ENCODE measurements at places on chromosomes 1 and 21.

DNA sequence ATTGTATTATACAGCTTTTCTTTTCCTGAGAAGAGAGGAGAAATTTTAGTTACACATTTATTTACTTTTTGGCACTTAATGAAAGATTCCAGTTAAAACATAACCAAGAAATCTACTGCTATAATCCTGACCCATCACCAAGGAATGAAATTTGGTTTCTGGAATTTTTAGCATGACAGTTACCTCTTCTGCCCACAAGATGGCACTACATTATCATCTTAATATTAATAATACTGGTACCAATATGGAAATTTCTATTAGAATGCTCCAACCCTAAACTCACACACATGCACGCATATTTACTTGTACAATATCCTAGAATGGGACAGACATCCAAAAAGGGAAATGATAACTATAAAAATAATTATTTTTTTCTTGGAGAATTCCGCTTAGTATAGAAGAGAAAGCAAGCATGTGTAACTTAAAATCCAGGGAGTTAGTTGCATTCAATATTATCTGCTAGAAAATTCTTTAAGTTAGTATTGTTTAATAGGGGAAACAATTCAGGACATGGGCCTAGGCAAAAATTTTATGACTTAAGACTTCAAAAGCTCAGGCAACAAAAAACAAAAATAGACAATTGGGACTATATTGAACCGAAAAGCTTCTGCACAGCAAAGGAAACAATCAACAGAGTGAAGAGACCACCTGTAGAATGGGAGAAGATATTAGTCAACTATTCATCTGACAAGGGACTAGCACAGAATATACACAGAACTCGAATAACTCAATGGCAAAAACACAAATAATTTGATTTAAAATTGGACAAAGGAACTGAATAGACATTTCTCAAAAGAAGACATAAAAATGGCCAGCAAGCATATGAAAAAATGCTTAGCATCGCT lies 37.4 kb downstream of the MAP3K21 start:
- no peak for DNase-seq

- DNase-seq = no peak
Observed at GRCh38 chr1:52360595-52360968, 5.4 kb downstream of the CC2D1B start.

DNA sequence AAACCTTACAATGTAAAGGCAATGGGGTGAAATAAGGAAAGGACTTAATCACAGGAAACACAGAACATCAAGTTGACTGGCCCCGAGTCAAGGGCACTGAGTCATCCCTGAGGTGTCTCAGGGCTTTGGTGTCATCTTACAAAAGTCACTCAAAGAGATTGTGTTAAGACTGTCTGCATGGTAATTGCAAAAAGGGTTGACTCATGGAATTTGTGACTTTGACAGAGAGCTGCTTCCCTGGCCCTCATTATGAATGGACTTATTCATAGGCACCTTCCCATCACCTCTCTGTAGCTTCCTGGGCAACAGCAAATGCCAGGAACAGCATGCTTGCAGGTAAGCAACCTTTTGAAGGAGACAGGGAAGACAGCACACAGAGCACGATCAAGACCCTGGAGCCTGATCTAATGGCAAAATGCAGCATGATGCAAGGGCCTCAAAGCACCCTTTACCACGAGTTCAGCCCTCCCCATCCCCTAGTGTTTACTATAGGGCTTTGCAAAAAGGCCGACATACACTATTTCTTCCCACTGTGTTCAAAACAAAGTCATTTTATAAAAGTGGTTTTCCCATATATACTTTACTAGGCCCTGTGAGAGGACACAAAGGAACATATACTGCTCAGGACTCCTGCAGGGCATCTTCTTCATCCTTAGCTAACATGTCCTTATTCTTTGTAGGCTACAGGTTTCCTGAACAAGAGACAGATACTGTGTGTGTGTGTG lies 17.1 kb downstream of the ZP4 start:
- no peak for DNase-seq

GRCh38 chr1:182389619-182390047 lies 2.0 kb downstream of the GLUL start:
- DNase-seq = peak; percentile 59

DNA sequence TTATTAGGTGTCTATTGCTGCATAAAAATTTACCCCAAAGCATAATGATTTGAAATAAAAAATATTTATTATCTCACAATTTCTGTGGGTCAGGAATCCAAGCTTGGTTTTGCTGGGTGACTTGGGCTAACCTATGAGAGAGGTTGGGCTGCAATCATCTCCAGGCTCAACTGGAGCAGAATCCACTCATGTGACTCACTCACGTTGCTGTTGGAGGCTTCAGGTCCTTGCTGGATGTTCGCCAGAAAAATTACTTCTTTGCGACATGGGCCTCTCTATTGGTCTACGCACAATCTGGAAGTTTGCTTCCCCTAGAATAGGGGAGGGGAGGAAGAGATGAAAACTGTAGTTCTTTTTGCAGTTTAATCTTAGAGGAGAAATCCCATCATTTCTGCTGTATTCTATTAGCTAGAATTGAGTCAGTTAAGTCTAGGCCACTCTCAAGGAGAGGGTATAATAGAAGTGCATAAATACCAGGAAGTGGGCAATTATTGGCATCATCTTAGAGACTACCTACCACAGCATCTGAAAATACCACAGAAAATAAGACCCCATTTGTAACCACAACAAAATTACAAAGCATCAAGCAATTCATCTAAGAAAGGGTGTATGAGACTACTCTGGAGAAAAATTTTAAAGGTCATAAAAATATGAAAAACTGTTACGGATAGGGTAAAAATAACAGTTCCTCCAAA lies 5.7 kb upstream of the FASLG start:
- no peak for DNase-seq

DNA sequence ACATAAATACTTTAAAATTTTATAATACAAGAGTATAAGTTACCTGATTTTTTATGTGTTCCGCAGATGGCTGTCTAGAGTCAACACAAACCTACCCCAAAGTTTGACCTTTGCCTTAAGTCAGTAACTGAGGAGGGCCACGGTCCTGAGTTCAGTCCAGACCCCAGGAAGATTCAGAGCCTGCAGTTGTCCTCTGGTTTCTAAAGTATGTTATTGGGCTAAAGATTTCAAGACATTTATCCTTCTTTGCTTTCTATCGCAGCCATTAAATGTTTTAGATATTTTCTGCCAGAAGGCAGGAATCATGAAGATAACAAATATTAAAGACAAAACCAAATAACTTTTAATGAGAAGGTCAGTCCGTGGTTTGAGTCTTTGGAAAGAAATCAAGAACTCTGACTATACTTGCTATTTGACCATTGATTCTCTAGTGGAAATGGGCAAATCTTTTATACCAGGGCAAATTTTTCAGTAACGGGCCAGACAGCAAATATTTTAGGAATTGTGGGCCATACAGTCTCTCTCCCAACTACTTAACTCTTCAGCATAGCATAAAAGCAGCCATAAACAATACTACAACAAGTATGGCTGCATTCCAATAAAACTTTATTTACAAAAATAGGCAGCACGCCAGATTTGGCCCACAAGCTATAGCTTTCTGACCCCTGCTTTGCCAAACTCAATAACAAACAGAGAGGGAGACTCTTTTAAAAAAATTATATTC lies 38.0 kb upstream of the HAO2 start:
- no peak for DNase-seq

GRCh38 chr1:198780376-198780775 lies 141.5 kb downstream of the PTPRC start:
- DNase-seq = no peak

GRCh38 chr1:174337000-174337681 lies 110.6 kb upstream of the GPR52 start:
- no peak for DNase-seq

- no peak for DNase-seq
Observed at GRCh38 chr1:57109883-57110282, 144.1 kb upstream of the C8B start.

DNA sequence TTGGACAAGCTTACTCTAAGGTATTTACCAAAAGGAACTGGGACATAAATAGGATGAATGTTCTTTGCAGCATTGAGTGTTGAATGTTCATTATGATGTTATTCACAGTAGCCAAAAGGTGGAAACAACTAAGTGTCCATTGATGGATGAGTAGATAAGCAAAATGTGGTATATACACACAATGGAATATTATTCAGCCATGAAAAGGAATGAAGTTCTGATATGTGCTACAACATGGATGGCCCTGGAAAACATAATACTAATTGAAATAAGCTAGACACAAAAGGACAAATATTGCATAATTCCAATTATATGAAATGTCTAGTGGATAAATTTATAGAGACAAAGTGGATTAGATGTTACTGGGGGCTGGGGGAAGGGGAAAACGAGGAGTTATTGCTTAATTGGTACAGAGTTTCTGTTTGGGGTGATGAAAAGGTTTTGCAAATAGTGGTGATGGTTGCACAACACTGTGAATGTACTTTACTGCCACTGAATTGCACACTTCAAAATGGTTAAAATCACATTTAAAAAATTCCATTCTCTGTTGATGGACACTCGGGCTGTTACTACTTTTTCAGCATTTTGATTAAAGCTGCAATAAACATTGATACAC lies 2.9 kb downstream of the MTARC1 start:
- no peak for DNase-seq

GRCh38 chr1:89884718-89885596 lies 64.1 kb downstream of the LRRC8D start:
- no peak for DNase-seq

GRCh38 chr1:41537788-41538351 lies 53.4 kb upstream of the EDN2 start:
- peak; percentile 25 for DNase-seq

DNA sequence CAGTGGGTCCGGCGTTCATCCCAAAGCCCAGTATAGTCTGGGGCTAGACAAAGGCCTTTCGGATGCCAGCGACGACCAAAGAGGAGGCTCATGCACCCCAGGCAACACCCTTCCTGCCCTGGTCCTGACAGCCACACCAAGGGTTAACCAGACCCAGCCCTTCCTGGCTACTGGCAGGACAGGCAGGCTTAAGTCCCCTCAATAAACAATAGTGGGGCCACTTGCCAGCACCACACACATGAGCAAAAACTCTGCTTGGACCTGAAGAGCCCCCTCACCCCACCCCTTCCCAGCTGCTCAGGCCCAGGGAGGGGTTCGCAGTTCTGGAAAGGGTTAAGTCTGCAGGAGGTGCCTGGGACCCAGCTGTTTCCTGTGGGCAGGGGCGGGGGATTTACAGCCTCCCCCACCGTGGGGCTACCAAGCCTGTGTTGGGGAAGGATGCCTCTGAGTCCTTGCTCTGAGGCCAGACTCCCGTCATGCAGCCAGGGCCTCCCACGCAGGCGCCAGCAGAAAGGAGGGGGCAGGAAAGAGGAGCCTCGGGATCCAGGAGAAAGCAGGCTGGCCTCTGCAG lies 18.2 kb downstream of the PHLDA3 start:
- no peak for DNase-seq

DNA sequence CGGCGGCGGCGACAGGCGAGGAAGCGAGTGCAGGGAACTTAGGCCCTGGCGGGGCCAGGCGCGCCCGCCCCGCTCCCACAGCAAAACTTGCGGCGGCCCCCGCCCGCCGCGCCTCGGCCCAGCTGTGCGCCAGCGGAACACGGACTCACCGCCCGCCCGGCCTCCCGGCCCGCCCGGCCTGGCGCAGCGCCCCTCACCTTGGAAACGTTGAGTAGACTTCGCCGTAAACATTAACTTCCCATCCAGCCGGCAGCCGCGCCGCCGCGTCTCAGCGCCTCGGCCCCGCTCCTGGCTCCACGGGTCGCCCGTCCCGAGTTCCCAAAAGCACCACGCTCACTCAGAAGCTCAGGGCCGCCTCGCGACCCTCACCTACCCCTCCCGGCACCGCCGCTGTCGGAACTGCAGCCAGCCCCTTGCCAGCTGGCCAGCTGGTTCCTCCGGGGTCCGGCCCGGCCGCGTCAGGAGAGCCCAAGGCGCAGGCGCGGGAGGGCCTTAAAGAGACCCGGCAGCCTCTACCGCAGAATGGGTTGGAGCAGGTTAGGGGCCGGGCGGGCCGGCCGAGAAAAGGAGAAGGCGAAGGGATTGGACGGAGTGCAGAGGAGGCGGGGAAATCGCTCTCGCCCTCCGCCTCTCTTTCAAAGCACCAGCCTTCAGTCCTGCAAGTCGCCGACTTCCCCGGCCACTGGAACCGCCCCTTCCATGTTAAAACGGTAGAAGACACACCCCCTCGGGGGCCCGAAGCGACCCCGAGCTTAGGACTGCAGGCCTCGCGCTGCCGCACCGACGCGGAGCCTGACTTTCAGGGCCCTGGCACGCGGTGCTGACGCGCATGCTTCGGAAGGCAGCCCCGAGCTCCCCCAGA lies at the start of gene EVI5:
EVI5 (minus strand) TSS at position 470 of the 862 bp plus-strand sequence. CDS start 48,562 bp downstream, outside the sequence.
- DNase-seq = peak; percentile 89

DNA sequence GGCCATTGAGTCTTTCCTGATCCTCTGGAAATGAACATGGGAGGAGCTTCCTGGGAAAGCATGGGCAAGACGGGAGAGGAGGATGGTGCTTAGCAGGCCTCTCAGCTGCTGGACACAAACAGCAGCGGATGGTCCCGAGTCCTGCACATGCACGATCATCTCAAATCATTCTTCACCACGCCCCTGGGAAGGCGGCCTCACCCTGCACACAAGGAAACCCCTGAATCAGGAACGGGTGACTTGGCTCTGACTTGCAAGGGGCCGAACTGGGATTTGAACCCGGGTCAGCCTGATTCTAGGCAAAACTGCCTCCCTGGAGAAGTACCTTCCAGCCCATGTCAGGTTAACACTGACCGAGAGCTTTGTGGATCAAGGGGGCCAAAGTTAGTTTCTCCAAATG lies 134.8 kb upstream of the WNT4 start:
- DNase-seq = no peak

- no peak for DNase-seq
Observed at GRCh38 chr1:18300376-18300775, 180.4 kb upstream of the KLHDC7A start.

- DNase-seq = no peak
Observed at GRCh38 chr1:112954017-112954650, 1.9 kb downstream of the SLC16A1 start.

DNA sequence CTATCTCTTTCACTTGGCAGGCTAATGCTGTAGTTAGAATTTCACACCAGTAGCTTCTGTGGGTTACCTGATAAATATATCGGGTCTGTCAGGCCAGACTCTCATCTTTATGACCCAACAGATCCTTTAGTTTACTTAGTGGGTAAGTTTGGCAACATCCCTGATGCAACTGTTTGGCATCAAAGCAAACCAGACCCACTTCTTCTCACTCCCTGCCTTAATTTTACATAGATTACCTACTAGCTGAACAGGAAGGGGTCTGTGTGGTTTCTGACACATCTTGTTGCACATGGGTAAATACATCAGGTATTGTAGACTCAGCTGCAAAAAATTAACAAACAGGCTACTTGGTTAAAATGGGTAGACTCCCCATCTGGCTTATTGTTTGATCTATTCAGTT lies 3.2 kb upstream of the GUK1 start:
- DNase-seq = no peak

DNA sequence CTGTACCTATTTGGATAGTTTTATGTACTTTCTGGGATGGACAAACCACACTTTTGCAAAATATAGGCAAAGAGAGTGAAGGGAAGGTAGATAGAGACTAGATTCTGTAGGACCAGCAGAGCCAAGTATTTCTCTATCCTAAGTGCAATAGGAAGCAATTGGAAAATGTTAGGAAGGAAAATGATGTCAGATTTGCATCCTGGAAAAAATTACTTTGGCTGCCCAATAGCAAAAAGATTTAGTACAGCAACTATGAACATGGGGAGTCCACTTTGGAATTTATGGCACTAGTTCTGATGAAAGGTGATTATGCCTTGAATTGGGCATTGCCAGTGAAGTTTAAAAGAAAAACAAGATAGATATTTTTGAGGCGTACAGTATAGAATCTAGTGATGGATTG lies 50.7 kb upstream of the CACYBP start:
- DNase-seq = no peak

- no peak for DNase-seq
Observed at GRCh38 chr21:44462086-44462833, 7.0 kb downstream of the LRRC3 start.

Measured in breast epithelium (tissue), 4 donors.